ENCODE measurements at places on chromosomes 6 and 20. TPM values are rescaled to one million over a fixed set of nuclear protein-coding genes. Genes with fewer than 3 reads are reported as not detected.

The FILIP1 gene
- total RNA-seq = 86.3 TPM

The MARCKS gene
- 32.6 TPM for total RNA-seq

The CAP2 gene
- 69.6 TPM for total RNA-seq

The TP53TG5 gene
- 2.0 TPM for total RNA-seq

The SLC4A11 gene
- 0.68 TPM for total RNA-seq

The KIF13A gene
- total RNA-seq = 64.7 TPM

The POM121L2 gene
- not detected for total RNA-seq

The FRMD1 gene
- total RNA-seq = 0.18 TPM

The FAM217A gene
- not detected for total RNA-seq

The E2F1 gene
- total RNA-seq = 1.6 TPM

The CTSZ gene
- total RNA-seq = 166 TPM

The PMEPA1 gene
- total RNA-seq = 28.3 TPM

The CRISP2 gene
- total RNA-seq = not detected

The LEMD2 gene
- total RNA-seq = 26.0 TPM

The ZBP1 gene
- total RNA-seq = 0.47 TPM

The WFDC12 gene
- total RNA-seq = not detected

The ISM1 gene
- 1.7 TPM for total RNA-seq

The ZNF311 gene
- total RNA-seq = 0.68 TPM

The HSD17B8 gene
- total RNA-seq = 13.3 TPM

The CAGE1 gene
- not detected for total RNA-seq

The BPI gene
- not detected for total RNA-seq

The OPRL1 gene
- total RNA-seq = 0.97 TPM

The CSTF1 gene
- total RNA-seq = 20.2 TPM

All from left cardiac atrium (tissue), 4 donors.